K562 (cell line): ENCODE measurements at places on chromosomes 1 and 21. TPM values are rescaled to one million over a fixed set of nuclear protein-coding genes. Genes with fewer than 3 reads are reported as not detected.

DNA sequence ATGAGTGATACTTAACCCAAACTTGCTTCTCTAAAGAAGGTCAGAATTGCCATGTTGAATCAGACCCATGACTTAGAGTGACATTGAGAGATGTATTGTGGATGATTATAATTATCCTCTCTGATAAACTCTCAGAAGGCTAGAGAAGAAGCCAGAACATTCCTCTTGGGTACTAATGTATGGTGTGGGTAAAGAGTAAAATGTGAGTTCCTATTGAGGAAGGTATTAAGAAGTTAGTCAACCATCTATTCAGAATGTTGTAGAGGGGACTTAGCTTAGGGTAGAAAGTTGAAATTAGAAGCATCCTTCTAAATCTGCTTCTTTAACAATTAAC is 7.3 kb downstream of the GMEB1 start:
- peak; percentile 5 for DNase-seq

GRCh38 chr1:39268906-39269305 is 64.4 kb downstream of the MACF1 start:
- no peak for DNase-seq

DNA sequence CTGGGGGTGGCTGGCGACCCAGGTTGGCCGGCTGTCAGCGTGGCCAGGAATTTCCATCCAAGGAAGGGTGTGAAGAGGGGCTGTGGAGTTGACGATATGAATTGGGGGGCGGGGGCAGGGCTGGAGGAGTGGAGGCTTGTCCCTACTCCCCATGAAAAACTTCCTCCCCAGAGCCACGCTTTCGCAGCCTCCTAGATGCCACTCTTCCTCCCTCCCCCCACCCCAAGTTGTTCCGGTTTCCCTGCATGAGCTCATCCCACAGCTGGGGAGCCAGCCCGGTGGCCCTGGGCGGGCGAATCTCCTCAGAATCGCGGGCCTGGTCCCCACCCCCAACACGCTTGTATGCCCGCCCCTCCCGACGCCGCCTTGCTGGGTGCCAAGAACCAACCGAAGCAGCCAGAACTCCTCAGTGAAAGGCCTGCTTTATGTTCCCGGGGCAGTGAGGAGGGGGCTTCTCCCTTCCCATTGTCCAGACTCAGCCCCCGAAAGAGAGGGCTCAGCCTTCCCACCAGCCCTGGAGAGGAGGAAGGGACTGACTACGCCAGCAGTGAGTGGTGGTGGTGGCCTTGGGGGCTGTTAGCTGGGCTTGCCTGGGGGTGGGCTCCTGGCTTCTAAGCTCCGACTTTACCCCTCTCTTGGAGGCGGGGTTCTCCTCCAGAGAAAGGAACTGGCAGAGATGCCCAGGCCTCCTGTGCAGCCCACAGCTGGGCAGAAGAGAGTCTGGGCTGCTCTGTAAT is 1.8 kb upstream of the CSMD2 start:
- DNase-seq: no peak

DNA sequence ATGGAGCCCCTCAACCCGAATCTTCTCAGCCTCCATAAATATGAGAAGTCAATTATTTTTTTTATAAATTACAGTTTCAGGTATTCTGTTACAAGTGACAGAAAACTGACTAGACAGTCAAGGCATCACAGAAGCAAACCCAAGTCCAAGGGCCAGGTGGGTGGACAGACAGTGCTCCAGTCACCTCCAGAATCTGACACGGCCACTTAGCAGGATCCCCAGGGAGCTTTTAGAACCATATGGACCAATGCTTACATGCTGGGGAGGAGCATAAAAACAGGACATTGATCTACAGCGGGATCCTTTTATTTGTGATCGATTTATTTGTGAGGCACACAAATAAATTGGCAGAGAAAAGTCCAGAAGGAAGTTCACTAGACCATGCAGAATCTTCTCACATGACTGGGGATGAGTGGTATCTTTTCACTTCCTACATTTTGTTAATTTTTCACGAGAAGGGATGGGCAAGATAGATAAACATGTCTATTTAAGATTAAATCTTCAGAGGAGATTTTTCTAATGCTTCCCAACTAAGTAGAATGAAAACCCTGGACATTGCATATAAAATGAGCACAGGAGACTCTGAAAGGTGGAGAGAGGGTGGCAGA is 15.0 kb downstream of the ZNF496 start:
- no peak for DNase-seq

DNA sequence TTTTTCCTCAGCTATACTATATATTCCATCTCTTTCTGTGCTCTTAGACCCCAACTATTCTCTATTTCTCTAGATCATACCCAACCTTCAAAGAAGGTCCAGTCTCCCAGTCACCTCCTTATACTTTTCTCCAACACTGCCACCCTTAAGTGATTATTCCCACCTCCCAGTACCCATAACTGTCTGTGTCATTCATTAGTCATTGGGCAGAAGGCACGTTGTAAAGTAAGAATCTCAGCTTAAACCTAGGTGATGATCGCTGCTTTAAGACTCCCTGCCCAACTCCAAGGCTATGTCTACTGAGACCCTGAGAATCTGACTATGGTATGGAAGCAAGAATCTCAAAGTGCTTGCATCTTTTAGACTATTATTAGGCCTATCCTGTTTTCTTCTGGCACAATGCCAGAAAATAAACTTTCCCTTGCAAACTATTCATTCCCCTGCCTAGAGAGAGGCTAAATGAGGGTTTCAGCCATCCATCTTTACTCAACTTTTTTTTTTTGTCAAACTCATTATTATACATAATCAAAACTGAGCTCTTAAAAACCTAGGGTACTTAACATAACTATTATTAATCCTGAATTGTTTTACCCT is 174.3 kb upstream of the DPT start:
- no peak for DNase-seq

DNA sequence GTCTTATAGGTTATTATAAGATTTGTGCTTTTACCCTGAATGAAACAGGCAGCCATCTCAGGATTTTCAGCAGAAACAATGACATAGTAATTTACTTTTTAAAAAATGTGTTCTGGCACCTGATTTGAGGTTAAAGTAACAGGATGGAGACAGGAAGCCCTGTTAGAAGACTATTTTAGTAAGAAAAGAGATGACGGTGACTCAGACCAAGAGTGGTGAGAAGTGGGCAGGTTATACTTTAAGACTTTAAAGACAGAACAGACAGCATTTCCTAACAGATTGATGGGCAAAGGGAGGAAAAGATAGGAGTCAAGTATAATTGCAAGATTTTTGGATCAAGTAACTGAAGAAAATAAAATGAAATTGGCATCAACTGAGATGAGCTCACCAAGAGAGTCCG is 436.8 kb upstream of the NR5A2 start:
- no peak for DNase-seq

DNA sequence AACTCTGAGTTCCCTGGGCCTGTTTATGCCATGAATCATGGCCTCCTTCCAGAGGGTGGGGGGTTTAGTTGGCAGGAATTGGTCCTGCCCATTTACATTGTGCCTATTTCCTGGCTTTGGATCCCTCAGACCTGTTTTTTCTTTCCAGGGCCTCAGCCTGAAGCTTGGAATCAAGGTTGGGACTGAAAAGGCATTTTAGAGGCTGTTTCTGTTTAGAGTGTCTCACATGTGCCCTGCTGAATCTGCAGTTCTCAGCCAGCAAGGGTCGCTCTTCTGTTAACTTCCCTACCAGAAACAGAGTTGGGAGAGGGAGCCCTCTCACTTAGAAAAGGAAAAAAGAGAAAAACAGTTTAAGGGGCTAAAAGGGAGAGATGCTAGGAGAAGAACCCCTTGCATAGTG is 191.1 kb downstream of the PTPRC start:
- no peak for DNase-seq

DNA sequence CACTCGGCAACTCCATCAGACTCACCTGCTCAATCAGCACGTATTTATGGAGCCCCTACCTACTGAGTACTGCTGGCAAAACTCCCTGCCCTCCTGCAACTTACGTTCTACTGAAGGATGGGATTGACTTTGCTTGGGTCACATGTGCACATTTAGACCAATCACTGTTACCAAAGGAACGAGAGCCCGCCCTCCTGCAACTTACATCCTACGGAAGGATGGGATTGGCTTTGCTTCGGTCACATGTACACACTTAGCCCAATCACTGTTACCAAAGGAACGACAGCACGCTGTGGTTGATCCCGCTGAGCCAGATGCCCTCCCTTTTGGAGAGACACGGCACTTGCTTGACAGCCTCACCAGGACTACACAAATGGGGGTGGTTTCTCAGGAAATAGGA is 46.0 kb downstream of the UBIAD1 start:
- peak; percentile 76 for DNase-seq

PIGR gene
- 1.5 and 2.7 TPM in 2 replicates for total RNA-seq
